Activated CD8-positive, alpha-beta memory T cell treated with anti-CD3 and anti-CD28 coated beads, Interleukin-2, amount 10 ng/mL, durations not matched to agents 7 days and 5 days (primary cell): ENCODE measurements at places on chromosomes 5 and 9. TPM values are rescaled to one million over a fixed set of nuclear protein-coding genes. Genes with fewer than 3 reads are reported as not detected.
A peak's percentile ranks its signal among the peaks of the same experiment; 100 is the strongest.

The OBP2B gene
- not detected for total RNA-seq

The MLLT3 gene
- total RNA-seq = 56.4 TPM

DNA sequence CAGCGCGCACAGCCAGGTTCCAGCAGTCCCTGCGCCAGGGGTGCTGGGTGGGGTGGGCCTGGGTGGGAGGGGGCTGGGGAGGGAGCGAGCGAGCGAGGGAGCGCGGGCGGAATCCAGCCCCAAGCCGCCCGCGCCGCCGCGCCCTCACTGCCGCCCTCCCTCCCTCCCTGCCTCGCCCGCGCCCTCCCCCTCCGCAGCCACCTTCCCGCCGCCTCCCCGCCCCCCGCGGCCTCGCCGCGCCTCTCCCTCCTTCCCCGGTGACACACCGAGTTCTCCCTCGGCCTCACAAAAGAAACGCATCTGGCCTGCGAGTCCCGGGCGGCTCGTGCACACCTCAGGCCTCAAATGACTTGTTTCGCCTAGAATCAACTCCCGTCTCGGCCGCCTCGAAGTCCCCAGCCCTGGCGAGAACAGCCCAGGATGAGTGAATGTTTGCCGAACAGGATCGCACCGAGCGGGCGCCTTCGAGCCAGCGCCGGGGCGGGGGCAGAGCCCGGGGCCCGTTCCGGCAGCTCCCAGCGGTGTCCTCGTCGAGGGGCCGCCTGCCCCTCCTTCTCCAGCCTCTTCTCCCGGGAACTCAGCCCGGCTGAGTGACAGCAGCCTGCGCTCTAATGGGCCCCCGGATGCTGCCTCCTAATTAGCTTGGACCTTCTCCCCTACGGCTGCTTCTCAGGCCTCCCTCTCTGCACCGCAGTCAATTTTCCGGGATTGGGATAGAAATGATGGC, 371 bp upstream of the PITX1 start:
- H3K4me1 ChIP-seq = peaks cover 31% of the 10 kb centered on the region
- DNase-seq = peak; percentile 47
- peak overlapping the region; percentile 34 for H3K4me3 ChIP-seq
- peaks cover 84% of the 10 kb centered on the region for H3K27me3 ChIP-seq

- no peak overlapping the region for H3K4me3 ChIP-seq
- peaks cover 7% of the 10 kb centered on the region for H3K4me1 ChIP-seq
- DNase-seq = no peak
- no peak overlapping the region for H3K27ac ChIP-seq
- H3K36me3 ChIP-seq = peaks cover 1% of the 10 kb centered on the region
- H3K27me3 ChIP-seq = peaks cover 4% of the 10 kb centered on the region
These were observed 74.8 kb upstream of the UBTD2 start for GRCh38 chr5:172358345-172358744.

The PRRX2 gene
- total RNA-seq = 0.28 TPM
